ENCODE measurements at places on chromosomes 7 and 10.
A peak's percentile ranks its signal among the peaks of the same experiment; 100 is the strongest.

DNA sequence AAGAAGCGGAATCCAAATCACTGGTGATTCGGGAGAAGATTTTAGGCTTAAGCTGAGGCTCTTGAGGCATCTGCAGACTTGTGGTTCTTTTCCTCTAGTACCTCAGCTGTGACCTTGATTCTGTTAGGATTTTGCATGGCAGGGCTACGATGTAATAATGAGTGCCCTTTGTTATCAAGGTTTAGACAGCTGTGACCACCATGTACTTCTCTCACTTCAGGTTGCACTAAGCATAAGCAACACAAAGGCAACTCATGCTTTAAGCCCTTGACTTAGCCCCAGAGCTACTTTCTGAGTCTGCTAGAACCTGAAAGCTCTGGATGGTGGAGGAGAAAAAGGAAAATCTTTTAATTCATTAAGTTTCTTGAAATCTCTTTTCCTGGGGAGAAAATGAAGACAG lies 1052.3 kb upstream of the PHF14 start:
- no peak for DNase-seq

DNA sequence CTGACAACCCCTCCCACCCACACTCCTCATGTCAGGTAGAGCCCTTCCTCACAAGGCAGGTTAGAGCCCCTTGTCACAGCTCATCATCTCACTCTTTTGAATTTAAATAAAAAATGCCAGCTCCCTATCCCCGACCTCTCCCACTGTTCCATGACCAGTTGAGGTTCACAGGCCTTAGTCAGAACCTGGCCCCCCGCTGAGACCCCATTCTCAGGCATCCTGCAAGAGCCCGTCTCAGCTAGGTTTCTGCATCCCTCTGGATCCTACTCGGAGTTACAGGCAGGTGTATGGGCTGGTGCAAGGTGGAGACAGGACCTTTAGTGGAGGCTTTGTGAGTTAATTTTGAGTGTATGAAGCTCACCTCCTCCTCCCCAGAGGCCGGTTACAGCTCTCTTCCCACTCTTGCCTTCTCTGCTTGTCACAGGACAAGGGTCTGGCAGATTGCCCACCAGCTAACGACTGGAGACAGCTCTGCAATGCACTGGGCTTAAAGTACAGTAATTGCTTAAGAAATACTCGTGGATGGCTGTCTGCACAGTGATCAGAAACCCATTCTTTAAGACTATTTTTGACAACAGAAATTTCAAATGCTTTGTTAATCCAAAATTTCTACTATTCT lies 394.9 kb upstream of the DPP6 start:
- DNase-seq = no peak

- no peak for DNase-seq
Observed at GRCh38 chr10:28963539-28964221, 286.4 kb downstream of the BAMBI start.

GRCh38 chr7:44058759-44059218 lies 6.6 kb downstream of the PGAM2 start:
- no peak for DNase-seq

GRCh38 chr7:28389504-28390395 lies 22.6 kb upstream of the CREB5 start:
- DNase-seq = peak; percentile 59

DNA sequence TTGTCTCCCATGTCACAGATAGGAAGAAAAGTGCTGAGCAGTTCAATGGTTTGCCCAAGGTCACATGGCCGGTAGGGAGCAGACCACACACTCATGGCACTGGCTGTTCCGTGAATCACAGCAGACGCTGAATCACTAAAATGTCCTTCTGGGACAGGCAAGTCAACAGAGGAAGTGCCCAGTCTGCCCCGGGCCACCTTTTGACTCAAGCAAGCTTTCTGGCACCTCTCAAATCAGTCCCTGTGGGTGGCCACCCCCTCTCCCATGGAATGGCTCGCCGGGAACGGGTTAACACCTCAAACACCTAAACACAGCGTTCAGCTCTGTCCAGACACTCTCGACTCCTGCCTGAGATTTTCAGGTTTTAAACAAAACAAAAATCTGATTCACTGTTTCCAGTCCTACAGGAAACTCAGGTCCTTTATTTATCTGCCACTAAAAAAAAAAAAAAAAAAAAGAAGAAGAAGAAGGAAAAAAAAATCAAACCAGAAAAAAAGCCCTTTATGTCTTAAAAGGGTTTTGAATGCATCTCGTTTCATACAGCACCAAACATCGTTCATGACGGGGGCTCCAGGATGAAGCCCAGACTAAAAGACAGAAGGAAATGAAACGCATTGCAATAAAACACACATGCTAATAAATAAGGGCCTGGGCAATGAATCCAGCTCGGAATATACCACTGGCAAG lies 15.5 kb downstream of the CARD11 start:
- DNase-seq = no peak

- DNase-seq = no peak
Observed at GRCh38 chr10:75959209-75959608, 527.8 kb downstream of the LRMDA start.

DNA sequence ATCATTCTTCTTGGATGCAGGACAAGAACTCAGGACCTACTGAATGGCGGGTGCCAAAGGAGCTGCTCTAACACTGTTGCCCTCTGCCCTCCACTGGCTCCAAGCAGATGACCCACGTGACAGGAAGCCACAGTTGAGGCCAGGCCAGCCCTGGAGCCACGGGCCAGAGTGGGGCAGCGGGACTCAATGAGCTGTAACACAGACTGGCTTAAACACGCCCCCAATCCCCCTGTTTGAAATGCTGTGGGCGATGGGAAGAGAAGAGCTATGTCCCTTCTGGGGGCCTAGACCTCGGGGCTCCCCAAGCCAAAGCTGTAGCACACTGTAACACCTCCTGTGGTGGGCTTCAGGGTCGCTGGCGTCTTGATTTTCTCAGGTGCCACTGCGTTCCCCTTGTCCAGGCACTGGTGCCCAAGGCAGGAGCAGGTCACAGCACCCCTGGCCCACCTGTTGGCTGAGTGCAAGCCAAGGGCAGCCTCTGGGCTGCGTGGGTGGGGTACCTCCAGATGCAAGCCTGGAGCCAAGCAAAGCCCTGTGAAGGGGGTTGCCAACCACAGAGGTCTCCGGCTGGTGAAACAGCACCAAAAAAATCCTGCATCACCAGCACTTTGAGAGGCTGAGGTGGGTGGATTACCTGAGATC lies 18.6 kb upstream of the ZMIZ2 start:
- DNase-seq = no peak

GRCh38 chr10:14653271-14654161 lies 121.2 kb downstream of the FAM107B start:
- DNase-seq = no peak

DNA sequence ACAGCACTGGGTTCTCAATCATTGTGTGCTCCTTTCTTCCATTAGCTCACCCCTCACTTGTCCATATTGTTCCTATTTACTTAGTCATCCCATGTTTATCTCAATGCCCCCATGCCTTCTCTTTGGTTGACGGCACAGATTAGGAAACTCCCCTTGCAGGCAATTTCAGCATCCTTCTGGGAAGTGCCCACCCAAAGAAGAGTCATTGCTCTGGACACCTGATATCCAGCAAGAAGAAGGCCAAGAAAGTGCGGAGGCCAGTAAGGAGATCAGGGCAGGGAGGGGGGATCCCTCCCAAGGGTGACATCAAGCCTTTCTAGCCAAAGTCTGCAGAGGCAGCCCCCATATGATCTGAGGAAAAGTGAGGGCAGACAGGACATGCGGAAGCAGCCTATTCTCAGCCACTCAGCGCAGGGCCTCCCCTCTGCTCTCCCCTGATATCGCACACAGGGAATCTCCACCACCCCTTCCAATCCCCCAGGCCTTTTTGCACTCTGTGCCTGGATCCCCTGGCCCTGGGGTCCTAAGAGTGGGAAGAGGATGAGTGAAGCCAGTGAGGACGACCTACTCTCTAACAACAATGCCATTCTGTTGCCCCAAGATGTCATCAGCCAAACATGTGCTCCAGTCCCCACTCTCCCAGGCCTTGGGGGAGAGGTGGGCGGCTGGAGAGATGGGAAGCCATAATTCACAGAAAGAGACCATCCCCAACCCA lies 1.8 kb downstream of the TRPV6 start:
- no peak for DNase-seq

- DNase-seq = no peak
Observed at GRCh38 chr7:26360650-26361049, 69.0 kb downstream of the SNX10 start.

DNA sequence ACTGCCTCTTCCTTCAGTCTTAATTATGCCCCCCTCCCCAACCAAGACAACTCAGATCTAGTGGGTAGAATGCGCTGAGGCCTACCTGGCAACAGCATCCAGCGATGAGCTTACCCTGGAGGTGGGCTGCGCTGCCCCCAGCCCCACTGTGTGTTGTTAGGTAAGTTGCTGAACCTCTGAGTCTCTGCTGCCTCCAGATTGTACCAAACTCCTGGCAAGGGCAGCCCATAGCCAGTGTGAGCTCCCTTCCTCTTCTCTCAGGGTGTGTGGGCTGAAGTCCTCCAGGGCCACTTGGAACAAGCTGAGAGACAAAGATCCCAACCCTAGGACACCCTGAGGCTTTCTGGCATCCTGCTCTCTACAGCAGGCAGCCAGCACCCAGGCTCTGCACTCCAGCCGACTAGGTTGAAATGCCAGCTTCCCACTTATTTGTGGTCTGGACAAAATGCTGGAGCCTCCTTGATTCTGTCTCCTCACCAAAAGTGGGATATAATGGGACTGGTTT lies 135.3 kb downstream of the ARHGAP22 start:
- no peak for DNase-seq

DNA sequence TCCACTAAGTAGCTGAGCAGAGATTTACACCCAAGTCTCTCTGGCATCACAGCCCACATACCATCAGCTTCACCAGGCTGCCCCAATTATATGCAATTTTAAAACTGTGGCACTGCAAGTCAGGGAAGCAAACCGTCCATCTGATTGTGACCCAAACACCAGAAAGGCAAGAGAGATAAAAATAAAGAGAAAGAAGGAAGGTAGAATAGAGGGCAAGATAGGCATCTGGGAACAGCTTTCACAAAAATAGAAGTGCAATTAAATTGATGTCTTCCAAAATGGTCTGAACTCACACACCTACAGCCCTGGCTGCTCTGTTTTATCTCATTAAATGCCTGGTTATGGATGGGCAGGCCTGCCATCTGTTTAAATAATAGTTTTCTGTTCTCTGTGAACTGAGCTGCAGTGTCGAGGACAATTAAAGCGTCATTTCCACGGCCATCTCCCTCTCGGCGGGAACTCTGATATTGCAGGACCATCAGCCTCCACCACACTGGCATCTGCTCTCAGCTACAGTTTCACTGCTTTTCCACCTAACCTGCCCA lies 509.1 kb downstream of the INHBA start:
- DNase-seq = no peak

DNA sequence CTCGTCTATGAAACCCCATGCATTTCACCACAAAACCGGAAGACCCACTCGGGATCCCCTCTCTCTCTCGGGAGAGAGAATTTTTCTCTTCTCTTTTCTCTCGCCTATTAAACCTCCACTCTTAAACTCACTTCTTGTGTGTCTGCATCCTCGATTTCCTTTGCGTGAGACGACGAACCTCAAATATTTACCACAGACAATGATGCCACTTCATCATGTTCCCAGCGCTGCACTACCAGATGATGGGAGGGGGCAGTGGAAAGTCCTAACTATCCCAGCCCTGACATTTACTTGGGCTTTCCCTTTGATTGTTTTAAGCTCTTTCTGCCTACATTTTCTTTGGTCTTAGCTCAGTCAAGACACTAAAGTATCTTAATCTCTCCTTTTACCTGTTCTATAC lies 906.7 kb downstream of the GRID1 start:
- no peak for DNase-seq

GRCh38 chr10:26527018-26527417 lies 88.9 kb downstream of the APBB1IP start:
- no peak for DNase-seq

DNA sequence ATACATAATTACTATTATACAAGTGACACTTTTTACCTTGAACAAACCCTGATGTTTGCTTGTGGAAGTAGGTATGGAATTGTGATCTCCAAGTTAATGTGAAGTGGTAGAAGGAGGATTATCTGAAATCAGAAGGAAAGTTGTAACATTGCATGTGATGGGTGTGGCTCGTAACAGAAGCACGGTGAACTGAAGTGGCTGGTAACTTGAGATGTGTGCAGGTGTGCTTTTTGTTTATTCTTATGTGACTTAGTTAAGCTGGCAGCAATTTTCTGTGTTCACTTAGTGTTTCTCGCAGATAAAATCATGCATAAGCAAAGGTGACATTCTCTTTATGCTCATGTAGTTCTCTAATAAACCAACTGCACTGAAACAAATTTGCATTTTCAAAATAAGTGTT lies 82.3 kb downstream of the ZEB1 start:
- DNase-seq = no peak

GRCh38 chr10:129464251-129464650 lies 2.8 kb upstream of the MGMT start:
- DNase-seq = no peak

GRCh38 chr7:44470135-44470479 lies 20.4 kb downstream of the NUDCD3 start:
- no peak for DNase-seq

DNA sequence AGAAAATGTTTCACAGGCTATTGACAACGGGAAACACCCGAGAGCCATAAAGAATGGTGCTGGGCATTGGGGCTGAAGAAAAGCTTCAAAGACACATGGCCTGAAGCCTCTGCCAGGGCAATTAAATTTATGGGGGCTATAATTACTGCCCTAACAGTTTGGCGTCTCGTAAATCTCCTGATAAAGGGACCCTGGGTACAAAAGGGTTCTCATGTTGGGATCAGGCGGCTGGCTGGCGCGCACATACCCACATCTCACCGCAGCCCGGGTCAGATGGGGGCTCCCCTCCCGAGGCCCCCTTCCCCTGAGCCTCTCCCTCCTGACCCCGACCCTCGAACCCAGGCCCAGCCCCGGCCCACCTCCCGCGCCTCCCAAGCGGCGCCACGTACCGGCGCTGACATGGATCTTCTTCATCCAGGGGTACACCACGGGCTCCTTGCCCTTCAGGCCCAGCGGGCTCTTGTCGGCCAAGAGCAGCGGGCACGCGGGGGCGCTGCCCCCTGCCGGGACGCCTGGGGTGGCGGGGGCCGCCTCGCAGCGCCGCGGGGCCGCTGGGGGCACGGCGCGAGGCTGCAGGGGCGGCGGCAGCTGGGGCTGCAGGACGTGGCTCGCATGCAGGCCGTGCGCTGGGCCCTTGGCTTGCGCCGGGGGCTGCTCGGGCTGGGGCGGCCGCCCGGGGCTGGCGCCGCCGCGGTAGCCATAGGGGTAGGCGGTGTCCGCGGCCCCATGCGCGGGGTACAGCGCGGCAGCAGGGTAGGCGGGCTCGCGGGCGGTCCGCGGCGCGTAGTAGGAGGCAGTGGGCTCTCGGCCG lies 623 bp downstream of the HOXA4 start:
- no peak for DNase-seq
